ENCODE measurements at places on chromosomes 13 and 19. TPM values are rescaled to one million over a fixed set of nuclear protein-coding genes. Genes with fewer than 3 reads are reported as not detected.

WDR62 gene
- 7.8 TPM for total RNA-seq

PABPC3 gene
- total RNA-seq: under 0.01 TPM

EGLN2 gene
- total RNA-seq: 76.0 TPM

DNA sequence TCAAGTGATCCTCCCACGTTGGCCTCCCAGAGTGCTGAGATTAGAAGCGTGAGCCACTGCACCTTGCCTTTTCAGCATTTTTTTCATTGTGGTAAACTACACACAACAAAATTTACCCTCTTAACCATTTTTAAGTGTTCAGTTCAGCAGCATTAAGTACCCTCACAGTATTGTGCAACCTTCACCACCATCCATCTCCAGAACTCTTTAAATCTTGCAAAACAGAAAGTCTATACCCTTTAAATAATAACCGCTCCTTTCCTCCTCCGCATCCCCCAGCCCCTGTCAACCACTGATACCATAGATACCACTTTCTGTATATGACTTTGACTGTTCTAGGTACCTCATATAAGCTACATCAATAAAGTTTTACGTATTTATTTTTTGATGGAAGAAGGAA is 20.8 kb upstream of the CASP14 start:
- no peak for DNase-seq

DNA sequence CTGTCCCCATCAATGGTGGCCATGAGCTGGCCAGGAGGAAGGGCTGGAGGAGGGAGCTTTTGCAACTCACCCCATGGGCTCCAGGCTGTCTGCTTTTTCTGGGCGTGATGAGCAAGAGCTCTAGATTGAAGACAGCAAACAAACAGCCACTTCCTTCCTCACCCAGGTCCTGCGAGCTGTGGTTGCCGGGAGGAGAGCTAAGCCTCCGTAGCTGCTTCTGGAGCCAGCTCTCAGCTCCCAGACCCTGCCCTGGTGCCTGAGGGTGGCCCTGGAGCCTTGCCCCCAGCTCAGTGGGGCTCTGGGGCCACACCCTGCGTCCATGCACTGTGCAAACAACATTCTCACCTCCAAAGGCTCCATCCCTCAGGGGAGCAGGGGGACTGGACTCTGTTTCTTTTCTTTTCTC is 6.2 kb downstream of the MYO1F start:
- DNase-seq: peak; percentile 52

DNA sequence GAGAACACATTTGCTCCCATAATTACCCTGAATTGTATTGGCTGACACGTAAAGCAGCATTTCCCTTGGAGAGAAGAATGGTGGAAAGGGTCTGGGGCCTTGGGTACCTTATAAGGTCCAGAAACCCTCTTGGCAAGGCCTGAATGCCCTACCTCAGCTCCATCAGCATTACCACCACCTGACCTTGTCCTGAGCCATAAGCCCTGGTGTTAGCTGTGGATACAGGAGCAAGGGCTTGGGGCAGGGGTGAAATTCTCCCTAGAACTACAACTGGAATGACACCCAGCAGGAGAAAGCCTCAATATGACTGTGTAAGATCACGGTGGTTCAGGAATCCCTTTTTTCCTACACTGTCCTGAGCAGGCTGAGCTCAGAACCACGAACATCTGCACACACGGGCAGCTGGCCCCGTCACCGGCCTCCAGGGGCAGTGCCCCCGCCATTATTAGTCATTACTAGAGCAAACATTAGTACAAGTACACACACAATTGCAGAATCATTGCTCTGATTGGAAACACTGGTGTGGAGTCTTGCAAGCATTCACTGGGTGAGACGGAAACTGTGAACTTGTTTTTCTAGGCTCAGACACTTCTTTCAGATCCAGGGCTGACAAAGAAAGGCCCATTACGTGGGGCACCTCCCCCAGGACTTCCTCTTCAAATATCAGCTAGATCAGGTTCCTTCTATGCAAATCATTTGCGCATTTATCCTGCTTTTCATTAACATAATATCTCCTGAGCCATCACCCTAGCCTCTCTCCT is 26.8 kb upstream of the MTIF3 start:
- DNase-seq: no peak

- DNase-seq: no peak
Observed at GRCh38 chr19:55149078-55150003, at the start of gene TNNT1. TSS of gene TNNT1 (minus strand) at chr19:55149206. CDS start at chr19:55147157, 2,049 bp downstream.

DNA sequence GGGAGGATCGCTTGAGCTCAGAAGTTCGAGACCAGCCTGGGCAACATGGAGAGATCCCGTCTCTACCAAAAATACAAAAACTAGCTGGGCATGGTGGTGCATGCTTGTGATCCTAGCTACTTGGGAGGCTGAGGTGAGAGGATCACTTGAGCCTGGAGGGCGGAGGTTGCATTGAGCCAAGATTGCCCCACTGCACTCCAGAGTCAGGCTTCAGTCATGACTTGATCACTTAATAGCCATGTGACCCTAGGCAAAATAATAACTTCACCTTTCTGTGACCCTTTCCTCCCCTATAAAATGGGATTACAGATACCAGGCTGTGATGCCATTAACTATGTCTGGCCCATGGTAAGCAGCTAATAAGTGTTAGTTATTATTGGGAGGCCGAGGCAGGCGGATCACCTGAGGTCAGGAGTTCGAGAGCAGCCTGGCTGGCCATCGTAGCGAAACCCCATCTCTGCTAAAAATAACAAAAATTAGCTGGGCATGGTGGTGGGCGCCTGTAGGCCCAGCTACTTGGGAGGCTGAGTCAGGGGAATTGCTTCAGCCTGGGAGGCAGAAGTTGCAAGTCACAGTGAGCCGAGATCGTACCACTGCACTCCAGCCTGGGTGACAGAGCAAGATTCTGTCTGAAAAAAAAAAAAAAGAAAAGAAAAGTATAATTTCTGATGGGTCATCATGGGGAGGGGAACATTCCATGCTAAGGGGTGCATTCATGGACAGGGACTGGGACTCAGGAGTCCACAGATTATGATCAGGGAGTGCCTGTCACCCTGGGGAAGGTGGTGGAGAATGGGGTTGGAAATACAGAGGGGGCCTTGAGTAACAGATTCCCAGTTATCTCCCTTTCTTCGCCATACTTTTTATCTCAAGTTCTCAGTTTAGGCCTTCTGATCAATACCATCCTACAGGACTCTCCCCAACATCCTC is 15.5 kb downstream of the TPM4 start:
- DNase-seq: no peak

GRCh38 chr19:40348961-40349507 is 539 bp downstream of the PLD3 start:
- DNase-seq: peak; percentile 66
